ENCODE measurements at places on chromosomes 4 and X.

GRCh38 chrX:127300511-127300910 is 481.0 kb downstream of the PRR32 start:
- no peak for DNase-seq

GRCh38 chrX:127578395-127578794 is 473.8 kb downstream of the ACTRT1 start:
- no peak for DNase-seq

- DNase-seq = no peak
Measured at GRCh38 chr4:152610131-152610530, 69.7 kb downstream of the TMEM154 start.

DNA sequence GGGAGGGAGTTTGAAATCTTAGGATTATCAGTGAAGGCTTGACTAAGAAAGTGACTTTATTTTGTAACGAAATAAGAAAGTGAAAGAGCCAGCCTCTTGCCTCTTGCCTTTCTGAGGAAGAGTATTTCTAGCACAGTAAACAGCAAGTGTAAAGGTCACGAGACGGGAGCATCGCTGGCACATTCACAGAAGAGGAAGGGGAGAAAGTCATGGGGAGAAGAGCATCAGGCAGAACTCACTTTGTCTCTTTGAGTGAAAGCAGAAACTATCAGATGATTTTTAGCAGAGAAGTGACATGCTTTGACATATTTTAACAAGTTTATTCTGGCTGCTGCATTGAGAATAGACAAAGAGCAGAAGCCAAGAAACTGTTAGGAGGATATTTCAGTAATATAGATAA is 313.8 kb downstream of the CAMK2D start:
- DNase-seq = no peak

GRCh38 chr4:163263606-163264005 is 68.8 kb downstream of the NPY1R start:
- DNase-seq = no peak

Data from AG09319 (cell line).